Astrocyte of the spinal cord (primary cell): ENCODE measurements at places on chromosomes 6 and 20.

DNA sequence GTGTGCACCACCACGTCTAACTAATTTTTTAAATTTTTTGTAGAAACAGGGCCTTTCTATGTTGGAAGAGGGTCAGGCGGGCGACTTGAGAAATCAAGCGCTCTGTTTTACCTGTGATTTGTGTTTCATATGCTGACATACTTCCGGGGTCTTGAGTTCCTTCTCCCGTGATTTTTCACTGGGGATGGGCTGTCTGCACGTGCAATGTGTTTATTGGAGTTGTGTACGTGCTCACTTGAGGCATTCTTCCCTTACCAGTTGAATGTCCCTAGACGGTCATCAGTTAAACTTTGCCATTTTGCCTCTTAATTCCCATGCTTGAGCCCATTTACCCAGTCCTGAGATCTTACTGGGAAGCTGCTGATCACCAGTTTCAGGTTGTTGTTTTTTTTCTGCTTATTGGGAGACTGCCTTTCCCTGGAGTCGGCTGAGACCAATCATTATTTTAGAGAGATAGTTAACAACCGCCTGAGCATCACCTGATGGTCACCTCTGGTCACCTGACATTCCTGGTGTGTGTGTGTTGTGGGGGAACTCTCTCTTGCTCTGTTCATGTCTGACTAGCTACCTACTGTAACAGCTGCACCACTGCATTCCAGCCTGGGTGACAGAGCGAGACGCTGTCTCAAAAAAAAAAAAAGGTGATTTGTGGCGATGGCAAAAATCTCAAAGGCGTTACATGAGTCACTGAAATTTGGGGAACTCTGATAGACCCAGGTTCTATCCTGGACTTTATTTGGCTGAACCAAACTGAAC lies 34.8 kb upstream of the NCOA3 start:
- DNase-seq = no peak

DNA sequence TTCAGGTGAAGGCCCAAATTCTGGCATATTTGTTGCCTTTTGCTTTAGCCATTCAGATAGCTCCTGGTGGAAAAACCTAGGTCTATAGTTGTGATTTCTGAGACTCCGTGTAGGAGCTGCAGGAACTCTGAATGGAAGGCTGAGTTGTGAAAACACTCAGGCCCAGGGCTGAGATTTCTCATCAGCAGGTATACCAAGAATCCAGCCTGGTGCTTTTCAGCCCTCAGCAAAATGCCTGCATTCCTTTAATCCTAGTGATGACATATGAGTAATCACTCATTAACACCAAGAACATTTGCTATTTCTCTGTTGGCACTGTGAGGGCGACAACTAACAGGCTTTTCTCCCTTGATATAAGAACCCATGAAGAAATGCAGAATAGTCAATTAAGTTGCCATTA lies 546.1 kb upstream of the MAN1A1 start:
- DNase-seq = no peak

DNA sequence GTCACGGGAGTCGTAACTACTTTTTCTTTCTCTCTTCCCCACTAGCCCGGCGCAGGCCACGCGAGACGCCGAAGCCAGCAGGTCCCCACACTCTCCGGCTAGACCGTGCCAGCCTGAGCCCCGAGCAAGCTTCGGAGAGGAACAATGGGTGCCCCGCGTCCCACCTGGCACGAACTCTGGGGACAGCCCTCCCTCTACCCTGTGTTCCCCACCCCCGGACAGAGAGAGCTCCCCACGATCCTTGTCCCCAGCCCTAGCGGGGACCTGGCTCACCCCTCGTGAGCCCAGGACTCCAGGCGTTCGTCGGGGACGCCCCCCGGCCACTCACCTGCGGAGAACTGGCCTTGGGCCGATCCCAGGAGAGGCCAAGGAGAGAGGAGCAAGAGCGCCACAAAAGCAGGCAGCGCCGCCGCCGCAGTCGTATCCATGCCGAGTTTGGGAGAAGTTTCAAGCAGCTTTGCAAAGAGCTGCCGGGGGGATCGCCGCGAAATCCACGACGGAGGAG lies 416 bp downstream of the PTPRK start:
- DNase-seq = no peak

DNA sequence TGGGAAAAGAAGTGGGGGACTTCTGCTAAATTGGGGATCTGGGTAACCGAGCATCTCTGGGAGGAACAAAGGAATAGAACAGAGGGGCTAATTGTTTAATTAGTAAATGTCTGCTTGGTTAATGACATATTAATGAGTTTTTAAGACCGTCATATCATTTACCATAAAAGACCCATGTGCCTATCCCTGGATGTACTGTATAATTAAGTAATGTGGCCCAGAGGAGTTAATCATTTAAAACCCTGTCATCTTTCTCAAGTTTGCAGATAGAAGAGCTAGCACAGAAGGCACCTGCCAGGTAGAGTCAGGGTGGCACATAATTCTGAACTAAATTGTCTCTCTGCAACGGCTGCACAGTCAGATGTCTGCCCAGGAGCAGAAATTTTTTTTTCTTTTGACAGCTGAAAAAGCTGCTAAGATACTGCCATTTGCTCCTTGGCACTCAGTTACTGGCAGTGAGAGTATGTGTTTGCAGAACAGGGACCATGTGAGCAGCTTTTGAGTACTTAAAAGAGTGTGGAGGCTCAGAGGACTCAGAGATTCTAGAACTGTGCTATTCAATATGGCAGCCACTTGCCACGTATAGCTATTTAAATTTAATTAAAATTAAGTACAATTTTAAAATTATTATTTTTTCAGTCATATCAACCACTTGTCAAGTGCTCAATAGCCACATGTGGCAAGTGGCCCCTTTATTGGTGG lies 202.7 kb upstream of the SLC35B3 start:
- no peak for DNase-seq

- no peak for DNase-seq
Measured at GRCh38 chr6:31614075-31614619, 887 bp upstream of the AIF1 start.

DNA sequence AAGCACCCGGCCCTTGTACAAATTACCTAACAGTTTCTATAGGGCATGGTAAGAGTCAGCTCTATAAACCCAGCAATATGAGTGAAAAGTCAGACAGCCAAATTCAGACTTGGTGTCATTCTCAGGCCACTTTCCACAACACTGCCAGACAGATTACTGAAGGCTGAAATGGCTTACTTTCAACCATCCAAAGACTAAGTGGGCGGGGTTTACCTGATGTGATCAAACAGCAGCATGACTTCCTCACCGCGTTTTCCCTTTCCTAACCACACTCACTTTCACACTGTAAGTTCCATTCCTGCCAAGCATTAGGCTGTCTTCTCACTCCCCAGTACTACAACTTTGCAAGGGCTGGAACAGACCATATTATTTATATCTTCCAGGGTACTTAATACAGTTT lies 85.9 kb downstream of the SMLR1 start:
- no peak for DNase-seq

- DNase-seq = peak; percentile 83
Measured at GRCh38 chr6:19399406-19399805, 437.8 kb upstream of the ID4 start.

DNA sequence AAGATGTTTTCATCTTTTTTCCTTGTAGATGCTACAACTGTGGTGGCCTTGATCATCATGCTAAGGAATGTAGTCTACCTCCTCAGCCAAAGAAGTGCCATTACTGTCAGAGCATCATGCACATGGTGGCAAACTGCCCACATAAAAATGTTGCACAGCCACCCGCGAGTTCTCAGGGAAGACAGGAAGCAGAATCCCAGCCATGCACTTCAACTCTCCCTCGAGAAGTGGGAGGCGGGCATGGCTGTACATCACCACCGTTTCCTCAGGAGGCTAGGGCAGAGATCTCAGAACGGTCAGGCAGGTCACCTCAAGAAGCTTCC lies 101.5 kb downstream of the POPDC3 start:
- DNase-seq = no peak

GRCh38 chr6:151004383-151005024 lies 139.0 kb downstream of the MTHFD1L start:
- peak; percentile 93 for DNase-seq

GRCh38 chr6:135906542-135906941 lies 55.0 kb downstream of the PDE7B start:
- peak; percentile 45 for DNase-seq

DNA sequence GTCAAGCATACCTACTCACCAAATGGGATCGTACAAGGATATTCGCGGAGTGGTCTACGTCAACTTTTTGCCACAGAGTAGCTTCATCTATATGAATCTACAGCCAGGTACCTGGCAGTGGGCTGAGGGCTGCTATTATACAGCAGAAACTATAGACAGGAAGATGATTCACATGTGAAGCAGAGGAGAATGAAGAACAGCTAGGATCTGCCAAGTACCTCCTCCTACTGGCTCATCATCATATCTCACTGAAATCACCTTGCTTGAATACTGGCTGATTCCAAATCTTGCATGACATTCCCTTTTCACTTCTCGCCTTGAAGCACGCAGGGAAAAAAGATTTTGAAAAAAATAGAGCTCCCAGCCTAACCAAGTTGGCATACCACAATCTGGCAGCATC lies 488.7 kb upstream of the NRSN1 start:
- no peak for DNase-seq

DNA sequence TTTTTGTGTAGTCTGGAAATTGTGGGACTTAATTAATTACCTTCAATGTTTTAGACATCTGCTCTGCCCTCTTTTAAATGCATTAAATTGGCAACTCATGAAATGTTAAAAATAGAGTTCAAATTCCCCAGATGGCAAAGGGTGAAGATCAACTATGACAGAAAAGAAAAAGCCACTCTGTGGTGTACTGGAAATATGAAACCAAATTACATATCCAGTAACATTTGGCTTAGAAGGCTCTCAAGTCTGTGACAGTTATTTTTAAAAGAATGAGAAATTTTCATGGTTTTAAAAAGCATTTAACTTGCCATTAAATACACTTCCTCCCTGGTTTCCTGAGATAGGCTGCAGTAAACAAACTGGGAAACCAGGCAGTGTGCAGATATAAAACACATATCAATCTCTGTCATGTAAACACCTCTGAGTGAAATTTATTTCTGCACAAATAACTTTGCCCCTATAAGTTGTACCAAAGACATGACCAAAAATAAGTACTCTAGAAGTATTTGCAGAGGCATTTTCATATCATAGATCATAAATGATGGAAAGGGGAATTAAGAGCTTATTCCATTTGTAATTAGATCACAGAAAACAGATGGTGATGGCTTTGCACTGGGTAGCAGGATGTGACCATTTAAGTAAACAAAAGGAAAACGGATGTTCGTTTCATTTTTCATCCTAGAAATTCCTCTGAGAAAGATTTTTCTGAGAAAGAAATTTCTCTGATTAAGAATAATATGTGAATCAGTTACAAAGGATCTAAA lies 360.1 kb downstream of the SAMD5 start:
- peak; percentile 12 for DNase-seq

DNA sequence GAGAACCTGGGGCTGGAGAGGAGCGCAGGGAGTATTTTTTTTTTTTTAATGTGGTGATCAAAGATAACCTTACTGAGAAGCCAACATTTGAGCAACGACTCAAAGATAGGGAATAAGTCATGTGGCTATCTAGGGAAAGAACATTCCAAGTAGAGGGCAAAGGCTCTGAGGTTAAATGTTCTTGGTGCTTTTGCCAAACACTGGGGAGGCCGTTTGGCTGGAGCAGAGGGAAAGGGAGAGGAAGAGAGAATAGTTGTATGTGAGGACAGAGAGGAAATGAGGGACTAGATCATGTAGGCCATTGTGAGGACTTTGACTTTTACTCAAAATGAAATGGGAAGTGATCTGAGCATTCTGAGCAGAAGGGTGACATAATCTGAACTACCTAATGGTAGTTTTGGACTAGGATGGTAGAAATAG lies 27.8 kb downstream of the ACSS2 start:
- no peak for DNase-seq

- DNase-seq = no peak
Measured at GRCh38 chr6:36120018-36120417, 10.3 kb upstream of the MAPK13 start.

DNA sequence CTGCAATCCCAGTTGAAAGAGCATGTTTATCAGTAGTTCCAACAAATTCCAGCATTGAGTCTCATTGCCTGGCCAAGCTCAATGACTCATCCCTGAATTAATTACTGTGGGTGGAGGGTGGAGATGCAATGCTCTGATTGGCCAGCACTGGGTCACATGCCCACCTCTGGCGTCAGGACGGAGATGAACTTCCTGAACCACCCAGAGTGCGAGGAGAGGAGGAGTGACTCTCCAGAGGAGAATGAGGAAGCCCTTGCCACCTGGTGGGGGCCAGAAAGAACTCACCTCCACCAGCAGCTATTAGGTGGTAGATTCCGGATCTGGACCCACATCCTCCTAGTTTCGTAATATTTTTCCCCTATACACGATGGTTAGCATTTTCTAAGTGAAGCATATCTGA lies 283.9 kb downstream of the TBC1D7 start:
- peak; percentile 15 for DNase-seq

DNA sequence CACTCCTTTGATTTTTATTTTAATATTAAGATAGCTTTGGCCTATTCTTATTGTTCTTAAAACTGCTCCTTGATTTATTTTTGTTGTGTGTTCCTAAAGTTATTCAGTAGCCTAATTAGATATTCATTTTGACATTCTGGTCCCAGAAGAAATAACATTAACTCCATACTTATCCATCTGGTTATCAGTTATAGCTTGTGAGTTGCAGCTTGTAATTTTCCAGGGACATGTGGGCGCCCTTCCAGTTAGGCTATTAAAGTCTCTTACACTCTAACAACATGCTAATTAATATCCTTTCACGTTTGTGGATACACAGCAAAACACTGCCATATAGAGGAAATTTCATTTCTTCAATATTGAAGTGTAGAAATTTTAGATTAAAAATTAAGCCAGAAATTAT lies 987.5 kb downstream of the HACE1 start:
- DNase-seq = no peak

GRCh38 chr6:29602564-29603361 lies 17.8 kb downstream of the OR2H2 start:
- no peak for DNase-seq

DNA sequence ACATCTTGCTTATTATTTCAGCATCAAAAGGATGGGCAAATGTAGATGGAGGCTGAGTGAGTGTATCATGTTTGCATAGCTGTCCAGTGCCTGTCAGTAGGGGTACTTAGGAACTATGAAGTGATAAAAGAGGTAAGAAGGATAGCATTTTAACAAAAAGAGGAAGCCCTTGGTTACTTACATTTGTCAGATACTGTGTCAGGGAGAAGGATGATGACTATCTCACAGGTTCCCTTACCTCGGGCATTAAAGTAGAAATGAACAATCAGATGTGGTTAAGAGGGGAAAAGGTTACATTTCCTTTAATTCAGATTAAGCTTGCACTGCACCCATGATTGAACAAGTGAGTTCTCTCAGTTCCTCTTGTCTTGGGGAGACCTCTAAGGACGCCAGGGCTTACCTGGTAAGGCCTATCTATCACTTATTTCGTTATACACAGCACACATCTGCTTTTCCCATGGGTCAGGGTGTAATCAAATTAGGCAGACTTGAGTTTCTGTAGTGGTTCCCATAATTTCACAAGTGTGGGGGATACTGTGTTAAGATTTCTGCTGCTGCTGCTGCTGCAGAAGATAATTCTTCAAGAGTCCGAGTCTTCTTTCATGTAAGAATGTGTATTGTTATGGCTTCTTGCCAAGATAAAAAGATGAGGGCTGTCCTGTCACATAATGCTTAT lies 4.5 kb downstream of the FOXO3 start:
- peak; percentile 34 for DNase-seq
